ENCODE measurements at places on chromosomes 6 and 20.

DNA sequence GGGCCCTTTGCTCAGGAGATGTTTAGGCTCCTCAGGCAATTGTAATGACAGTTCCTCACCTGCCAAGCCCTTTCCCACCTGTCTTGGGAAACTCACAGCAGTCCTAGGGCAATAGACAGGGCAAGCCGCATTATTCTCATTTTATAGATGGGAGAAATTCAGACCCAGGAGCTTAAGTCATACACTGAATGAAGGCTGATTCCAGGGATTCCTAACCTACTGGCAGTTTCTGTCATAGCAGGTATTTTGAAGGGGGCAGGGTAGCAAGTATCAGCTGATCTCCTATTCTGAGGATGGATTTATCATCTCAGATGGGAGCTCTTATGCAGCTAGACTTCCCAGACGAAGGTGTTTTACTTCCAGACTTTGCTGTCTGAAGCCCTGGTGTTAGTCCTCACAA, 61.4 kb upstream of the MYL9 start:
- no peak for DNase-seq

DNA sequence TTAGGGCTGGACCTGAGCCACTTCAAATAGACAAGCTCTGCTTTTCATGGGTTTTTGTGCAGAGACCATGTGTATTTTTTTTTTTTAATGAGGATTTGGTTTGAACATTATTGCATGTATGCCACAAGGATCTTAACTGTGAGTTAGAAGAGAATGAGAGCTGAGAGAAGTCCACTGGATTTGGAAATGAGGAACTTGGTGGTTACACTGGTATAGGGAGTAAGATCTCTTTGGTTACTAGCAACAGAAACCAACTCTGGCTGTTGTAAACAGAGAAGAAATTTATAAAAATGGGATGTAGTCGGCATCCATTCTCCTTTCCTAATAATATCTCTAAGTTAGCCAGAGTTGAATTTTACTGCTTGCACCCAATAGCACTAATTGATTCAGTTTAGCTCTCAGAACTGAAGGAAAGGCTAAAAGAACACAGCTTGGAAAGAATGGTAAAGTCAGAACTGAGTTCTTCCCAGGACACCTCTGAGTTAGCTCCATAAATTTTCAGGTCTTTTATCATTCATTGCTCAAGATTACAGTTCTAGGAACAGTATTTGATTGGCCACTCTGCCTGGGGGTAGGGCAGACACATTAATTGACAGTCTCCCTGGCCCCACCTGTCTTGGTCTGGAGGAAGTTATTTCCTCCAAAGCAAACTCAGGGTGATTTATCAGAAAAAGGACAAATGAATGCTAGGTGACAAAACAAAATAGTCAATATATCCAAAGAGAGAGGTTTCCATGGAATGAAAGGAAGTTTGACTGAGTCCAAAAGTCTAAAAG, 3.9 kb upstream of the WFDC2 start:
- no peak for DNase-seq

DNA sequence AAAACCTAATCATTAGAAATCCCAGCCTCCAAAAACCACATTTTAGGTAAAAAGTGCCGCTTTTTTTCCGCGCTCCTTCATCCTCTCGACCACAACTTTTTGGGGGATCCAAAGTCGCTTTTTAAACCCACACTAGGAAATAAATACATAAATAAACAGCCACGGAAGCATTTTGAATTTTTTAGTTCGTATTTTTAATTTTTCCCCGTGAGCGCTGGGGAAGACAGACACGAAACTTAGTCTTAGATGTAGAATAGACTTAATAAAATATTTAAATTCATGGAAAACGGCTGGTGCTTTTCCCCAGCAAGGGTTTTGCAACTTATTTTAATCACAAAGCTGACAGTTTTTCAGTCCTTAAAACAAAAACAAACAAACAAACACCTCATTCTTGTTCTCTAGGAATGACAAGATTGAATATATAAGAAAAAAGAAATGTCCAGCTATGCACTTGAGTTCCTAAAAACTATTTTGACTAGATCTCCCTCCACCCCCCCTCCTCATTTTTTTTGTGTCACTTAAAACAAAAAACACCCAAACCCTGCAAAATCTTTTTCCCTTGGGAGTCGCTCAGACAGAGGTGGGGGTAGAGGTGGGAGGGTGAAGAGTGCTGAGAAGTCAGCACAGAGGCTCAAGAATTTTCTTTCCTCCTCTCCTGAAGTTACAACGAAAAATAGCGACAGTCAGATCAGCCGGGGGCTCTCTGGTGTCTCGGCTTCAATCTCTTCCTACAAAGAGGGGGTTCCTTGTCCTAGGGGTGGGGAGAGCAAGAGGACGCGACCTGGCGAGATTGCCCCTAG, 43.4 kb upstream of the SUPT3H start:
- DNase-seq = no peak

GRCh38 chr20:53195876-53196610, 223.9 kb downstream of the TSHZ2 start:
- no peak for DNase-seq

GRCh38 chr6:132820629-132821381, 6.4 kb downstream of the RPS12 start:
- no peak for DNase-seq

Measured in immature natural killer cell (primary cell).